ENCODE measurements at places on chromosomes 7 and 10.

GRCh38 chr7:28575241-28575643 lies 162.9 kb downstream of the CREB5 start:
- DNase-seq, result peak; percentile 68

DNA sequence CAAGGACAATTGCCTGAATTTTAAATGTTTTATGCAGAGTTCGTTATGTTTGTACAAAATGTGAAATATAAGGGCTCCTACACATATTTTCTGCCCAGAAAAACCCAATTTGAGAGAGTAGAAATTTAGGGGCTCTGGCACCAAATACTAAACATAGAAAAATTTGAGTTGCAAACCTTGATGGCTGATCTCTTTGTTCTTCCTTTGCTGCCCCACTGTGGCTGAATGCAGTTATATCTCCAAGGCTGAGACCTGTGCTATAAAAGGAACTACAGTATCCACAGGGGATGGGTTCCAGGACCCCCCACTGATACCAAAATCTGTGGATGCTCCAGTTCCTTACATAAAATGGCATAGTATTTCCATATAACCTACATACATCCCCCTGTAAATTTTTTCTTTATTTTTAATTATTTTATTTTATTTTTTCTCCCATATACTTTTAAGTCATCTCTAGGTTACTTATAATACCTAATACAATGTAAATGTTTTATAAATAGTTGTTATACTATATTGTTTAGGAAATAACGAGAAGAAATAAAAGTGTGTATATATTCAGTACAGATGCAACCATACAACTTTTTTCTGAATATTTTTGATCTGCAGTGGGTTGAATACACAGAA lies 22.5 kb downstream of the CFAP43 start:
- peak; percentile 38 for DNase-seq

DNA sequence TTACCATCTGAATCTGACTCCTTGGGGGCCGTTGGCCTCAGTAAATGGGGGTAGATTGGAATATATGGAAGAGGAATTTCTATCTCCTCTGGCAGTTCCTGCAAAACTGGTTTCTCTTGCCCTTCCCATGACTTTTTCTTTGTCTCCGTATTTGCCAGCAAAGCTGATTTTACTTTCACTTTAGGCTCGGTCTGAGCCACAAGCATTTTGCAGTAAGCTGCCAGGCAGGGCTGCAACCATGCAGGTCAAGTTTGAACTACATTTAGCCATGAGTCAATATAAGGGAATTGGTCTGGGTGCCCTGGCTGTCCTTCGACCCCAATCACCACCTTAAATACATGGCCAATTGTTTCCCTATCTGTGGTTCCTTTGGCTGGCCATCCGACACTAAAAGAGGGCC lies 104.3 kb downstream of the TRIM24 start:
- no peak for DNase-seq

DNA sequence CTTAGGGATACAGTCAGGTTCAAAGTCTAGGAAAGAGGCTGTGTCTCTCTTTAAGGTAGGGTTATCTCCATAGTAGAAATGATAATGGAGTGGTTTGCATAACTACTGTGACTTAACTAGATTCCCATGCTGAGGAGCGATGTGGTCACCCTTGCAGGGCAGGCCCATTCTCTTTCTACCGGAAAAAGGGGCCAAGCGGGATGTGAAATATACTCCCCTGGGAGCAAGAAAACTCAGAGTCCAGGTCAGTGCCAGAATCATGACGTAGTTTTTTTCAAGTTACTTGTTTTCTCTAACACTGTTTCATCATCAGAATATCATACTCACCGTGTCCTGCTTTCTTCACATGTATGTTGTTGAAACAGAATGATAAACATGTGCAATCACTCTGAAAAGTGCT lies 649.0 kb upstream of the ANKRD30A start:
- no peak for DNase-seq

DNA sequence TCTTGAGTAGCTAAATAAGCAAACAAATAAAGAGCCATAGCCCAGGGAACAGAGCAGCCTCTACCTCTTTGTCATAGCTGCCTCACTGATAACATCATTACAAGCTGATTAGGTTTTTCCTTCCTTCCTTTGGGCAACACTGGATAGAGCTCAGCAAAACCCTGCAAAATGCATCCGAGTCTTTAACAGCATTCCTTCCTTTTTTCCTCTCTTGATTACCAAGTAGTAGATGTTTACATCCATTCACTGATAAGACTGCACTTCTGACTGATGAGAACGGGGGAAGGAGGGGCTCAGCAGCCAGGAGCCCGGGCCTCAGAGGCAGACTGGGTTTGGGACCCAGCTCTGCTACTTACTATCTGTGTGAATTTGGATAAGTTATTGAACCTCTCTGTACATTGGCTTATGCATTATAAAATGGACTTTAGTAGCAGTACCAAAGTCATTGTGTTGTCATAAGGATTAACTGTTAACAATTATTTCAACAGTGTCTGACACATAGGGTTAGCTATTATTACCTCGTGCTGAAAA lies 214.2 kb downstream of the ANK3 start:
- DNase-seq, result no peak

DNA sequence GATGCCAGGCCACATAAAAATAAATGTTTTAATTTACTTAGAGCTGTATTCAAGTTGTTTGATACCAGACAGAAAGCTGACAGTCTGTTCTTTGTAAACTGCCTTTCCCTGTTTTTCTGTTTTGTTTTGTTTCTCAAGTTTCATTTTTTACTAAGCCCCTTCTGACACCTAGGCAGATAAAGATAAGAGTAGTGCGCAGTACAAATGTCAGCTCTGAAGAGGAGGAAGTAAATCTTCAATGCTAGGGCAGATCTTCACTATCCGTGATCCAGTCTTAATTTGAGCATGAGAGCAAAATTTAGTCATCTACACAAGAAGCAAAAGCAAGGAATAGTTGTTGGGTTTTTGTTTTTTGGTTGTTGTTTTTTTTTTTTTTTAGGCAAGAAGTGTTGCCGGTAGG lies 27.3 kb downstream of the MTURN start:
- no peak for DNase-seq

DNA sequence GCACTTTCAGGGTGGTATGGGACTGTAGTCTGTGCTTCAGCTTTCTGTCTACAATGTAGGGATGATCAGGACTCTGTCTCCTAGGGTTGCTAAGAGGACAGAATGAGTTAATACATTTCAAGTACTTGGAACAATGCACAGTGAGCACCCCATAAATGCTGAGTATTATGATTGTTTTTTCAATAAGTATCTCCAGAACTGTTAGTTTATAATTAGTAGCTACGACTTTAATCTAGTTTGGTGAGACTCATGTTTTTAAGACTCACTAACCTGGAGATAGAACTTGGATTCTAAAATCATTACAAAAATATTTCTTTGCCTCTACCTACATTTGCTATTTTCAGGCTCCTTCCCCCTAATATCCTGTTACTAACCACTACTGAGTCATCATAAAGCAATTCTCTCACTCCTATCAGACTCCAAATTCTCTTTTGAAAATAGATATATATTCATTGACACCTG lies 95.3 kb downstream of the CPED1 start:
- DNase-seq, result peak; percentile 57

DNA sequence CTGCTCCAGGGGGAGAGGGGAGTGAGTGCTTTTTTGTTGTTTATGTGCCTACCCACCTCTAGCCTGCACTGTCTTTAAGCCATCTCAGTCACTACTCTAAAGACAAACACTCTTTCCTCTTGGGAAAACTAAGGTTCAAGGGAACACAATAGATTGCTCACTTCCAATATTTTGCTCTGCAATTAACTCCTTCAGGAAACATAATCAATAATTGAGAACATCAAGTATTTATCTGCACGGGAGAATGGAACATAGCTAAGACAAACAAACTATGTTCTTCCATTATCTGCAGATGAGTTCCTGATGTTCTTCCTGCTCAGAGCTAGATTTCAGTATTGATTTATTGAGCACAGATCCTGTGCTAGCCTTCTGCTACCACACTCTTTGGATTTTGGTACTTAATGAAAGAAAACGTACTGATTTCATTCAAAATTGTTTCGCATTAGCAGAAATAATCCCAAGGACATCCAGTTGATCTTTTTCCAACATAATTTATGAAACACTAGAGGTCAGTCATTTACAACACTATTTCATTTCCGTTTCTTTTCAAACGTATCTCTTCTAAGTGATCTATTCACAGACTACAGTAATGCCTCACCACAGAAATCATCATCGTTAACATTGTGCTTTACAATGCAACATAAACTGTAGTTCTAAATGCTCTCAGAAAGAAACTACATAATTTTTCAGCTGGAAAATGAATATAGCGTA lies 8.3 kb downstream of the NEBL start:
- DNase-seq, result no peak

DNA sequence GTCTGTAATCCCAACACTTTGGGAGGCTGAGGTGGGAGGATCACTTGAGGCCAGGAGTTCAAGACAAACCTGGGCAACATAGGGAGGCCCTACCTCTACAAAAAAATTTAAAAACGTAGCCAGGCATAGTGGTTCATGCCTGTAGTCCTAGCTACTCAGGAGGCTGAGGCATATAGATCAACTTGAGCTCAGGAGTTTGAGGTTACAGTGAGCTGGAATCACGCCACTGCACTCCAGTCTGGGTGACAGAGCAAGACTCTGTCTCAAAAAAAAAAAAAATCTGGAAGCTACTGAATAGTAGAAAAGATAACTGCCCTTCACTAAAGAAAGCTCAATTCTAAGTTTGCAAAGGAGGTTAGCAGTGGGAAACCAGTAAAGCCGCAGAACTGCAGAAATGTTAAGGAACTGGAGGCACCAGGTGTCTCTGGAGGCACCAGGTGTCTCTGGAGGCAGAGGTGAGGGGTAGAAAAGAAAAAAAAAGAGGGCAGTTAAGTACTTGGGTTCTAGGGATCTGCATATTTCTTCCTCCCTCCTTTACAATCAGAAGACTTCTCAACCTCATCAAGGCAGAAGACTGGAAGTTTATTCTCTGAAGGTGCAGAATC lies 56.5 kb downstream of the RNLS start:
- peak; percentile 52 for DNase-seq

GRCh38 chr7:51316666-51317581 lies at the start of gene COBL:
Gene COBL (minus strand): TSS chr7:51316809. CDS start chr7:51316633, 176 bp downstream.
- no peak for DNase-seq

- peak; percentile 28 for DNase-seq
These were observed 36.9 kb upstream of the SH2D4B start for GRCh38 chr10:80500572-80501380.

GRCh38 chr7:157020514-157021070 lies 10.1 kb upstream of the MNX1 start:
- DNase-seq, result no peak

DNA sequence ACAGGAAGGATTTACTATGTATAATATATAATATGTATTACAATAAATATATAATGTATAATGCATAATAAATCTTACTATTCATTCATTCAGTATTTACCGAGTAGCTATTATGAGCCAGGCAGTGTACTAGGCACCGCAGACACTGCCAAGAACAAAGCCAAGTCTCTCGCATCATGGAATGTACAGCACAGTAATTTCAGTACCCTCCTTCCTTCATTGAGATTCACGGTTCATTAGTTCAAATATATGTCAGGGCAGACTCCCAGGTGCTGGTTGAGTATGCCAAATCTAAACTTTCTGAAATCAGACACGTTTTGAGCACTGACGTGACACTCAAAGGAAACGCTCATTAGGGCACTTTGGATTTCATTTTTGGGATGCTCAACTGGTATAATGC lies 9.1 kb downstream of the USP6NL start:
- no peak for DNase-seq

DNA sequence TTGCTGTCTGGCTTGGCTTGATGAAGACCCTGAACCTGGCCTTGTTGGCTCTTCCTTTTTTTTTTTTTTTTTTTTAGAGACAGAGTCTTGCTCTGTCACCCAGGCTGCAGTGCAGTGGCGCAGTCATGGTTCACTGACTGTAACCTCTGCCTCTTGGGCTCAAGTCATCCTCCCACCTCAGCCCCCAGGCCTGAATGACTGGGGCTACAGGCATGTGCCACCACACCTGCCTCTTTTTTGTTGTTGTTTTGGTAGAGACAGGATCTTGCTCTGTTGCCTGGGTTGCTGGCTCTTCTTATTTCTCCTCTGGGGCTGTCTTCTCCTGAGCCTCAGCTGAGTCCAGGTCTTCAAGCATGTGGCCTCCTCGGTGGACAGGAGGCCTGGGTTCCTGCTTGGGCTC lies 44.7 kb downstream of the PRF1 start:
- DNase-seq, result no peak

- no peak for DNase-seq
These were observed 8.8 kb downstream of the ACTA2 start for GRCh38 chr10:88943778-88944177.

- no peak for DNase-seq
These were observed 67.2 kb upstream of the POT1 start for GRCh38 chr7:124996778-124997177.

- DNase-seq, result no peak
These were observed 22.1 kb downstream of the POLR3A start for GRCh38 chr10:78007172-78007571.

DNA sequence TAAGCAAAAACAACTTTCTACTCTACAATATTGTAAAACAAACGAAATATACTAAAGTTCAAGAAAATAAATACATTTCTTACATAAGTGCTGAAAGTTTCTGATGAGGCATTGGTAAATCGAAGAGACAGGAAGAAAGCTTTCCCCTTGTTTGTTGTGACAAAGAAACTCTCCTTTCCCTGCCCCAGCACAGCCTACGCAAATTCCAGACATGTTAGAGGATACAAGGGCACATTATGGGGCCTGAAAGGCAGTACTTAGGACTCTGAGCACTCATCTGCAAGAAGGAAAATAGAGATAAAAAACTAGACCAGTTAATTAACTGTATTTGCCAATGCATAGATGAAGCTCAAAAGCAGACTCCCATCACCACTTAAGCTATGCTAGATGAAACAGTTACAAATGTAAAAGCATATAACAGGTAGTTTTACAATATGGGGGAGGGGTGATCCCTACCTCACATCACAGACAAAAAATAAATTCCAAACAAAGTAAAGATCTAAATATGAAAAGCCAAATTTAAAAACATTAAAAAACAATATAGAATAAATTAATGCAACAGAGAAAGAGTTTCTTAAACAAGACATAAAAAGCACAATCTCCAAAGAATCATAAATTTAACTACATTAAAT lies 21.8 kb downstream of the ARHGAP19 start:
- DNase-seq, result peak; percentile 4

DNA sequence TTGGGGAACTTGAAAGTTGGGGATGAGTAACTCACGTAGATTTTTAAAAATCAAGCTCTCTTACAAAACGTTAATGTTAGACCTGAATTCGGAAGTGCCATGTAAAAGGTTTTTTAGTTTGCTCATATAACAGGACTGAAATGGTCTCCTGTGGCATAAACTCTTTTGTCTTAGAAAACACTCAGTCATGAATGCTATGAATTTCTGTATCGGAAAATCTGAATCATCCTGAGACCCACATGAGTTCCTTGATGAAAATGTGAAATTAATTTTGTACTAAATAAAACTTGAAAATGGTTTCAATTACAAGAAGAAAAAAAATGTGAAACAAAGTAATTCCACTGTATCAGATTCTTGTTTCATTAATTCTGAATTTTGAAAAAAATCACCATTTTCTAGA lies 134.8 kb upstream of the BMPER start:
- peak; percentile 58 for DNase-seq

- no peak for DNase-seq
These were observed 444.8 kb downstream of the AUTS2 start for GRCh38 chr7:70043015-70043538.

- peak; percentile 22 for DNase-seq
These were observed 36.7 kb downstream of the WAC start for GRCh38 chr10:28569506-28570159.

- DNase-seq, result peak; percentile 73
These were observed 35.1 kb downstream of the CH25H start for GRCh38 chr10:89171996-89172395.
